Vagina (tissue), 2 donors: ENCODE measurements at places on chromosomes 1 and 21. TPM values are rescaled to one million over a fixed set of nuclear protein-coding genes. Genes with fewer than 3 reads are reported as not detected.

The OR2L2 gene
- 0.25 TPM for total RNA-seq

The STRIP1 gene
- 40.8 TPM for total RNA-seq

DNA sequence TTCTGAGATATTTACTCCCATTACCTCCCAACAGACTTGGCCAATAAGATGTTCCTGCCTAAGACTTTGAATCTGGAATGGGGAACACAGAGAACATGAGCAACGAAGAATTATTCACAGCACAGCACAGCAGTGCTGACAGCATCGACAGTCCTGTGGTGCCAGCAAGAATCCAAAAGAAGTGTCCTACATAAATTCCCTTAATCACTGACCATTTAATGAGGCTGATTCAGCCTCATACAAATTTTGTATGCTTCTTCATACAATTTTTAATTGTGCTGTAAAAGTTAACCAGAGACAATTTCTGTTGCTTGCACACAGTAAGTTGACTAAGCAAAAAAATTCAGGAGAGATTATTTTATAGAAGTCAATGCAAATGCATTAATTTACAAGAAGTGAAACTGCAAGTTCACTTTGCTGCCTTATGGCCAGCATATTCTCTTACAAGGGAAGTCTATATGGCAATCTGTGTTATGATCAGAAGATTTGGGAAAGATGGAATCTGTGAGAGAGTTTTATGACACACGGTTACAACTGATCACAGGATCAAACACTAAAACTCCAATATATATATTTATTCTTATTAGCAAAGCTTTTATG is 855.9 kb downstream of the LTN1 start:
- no peak for DNase-seq

DNA sequence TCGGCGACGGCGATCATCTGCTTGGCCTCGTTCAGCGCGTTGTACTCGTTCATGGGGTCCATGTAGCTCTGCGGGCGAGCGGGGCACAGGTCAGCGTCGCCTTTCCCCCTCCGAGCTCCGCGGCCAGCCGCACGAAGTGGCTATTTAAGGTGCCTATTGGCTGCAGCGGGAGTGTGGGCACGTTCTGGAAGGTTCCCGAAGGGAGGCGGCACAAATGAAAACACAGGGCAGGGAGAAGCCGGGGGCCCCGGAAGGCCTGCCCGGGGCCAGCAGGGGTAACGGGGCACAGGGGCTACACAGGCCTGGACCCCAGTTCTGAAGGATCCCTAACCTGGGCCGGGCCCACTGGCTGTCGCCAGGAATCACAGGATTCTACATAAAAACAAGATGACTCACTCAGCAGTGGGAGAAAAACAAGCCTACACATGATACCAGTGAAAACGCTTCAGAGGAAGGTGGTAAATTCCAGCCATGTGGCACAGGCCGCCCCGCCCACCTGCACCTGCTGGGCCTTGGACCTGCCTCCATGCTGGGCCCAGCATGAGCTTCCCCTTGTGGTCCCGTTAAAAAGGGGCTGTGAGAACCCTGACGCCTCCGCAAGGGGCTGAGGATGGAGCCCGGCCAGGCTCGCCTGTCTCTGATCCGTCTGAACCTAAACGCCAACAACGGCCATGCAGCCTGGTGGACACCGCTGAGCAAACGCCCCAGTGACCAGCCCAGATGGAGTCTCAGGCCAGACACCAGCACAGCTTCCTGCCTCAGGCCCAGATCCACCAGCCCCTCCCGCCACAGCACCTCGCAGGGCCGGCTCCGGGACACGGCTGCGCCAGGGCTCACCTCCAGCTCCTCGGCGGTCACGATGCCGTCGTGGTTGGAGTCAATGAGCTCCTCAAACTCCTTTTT is 3.9 kb upstream of the TNFRSF4 start:
- DNase-seq = no peak

GRCh38 chr1:53406551-53407235 is 52.5 kb upstream of the DMRTB1 start:
- peak; percentile 52 for DNase-seq
